ENCODE measurements at places on chromosomes 16 and 17.

GRCh38 chr17:47257651-47258339 is 4.2 kb downstream of the ITGB3 start:
- no peak for DNase-seq

DNA sequence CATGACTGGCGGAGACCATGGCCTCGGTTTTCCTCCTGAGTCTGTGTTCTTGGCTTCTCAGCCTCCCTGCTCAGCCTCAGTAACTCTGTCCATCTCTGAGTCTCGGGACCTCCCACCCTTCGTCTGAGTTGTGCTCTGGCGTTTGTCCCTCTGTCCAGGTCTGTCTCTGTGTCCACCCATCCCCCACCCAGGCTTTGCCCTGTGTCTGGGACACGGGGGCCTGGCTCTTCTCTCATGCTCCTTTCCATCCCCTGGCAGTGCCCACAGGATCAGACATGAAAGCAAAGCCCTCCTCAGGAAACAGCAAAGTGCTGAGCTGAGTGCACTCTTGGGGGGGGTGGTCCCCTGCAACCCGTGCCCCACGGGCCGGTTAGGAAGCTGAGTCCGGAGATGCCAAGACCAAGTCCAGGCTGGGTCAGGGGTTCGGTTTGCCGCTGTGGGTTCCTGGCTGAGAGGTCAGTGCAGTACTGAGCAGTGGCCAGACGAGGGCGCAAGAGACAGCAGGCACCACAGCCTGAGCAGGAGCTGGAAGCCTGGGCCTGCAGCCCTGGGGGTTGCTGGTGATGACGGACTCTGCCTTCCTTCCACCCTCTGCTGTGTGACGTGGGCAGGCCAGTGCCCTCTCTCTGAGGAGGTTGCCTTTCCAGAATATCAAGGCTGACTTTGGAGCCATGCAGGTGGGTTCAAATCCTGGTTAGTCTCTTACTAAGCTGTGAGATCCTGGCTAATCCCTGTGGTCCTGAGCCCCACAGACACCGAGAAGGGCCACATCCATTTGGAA is 2.5 kb downstream of the P2RX1 start:
- peak; percentile 88 for DNase-seq

GRCh38 chr16:22977294-22977697 is 163.3 kb downstream of the HS3ST2 start:
- no peak for DNase-seq

GRCh38 chr17:1301546-1301945 is 22.1 kb downstream of the TRARG1 start:
- DNase-seq: no peak

- DNase-seq: no peak
Observed at GRCh38 chr16:12358898-12359297, 382.4 kb downstream of the SNX29 start.

GRCh38 chr17:57234739-57235092 is 21.6 kb upstream of the MSI2 start:
- no peak for DNase-seq

GRCh38 chr17:45646288-45646988 is 137.7 kb upstream of the CRHR1 start:
- DNase-seq: no peak

GRCh38 chr17:55812323-55812722 is 61.5 kb downstream of the PCTP start:
- no peak for DNase-seq

DNA sequence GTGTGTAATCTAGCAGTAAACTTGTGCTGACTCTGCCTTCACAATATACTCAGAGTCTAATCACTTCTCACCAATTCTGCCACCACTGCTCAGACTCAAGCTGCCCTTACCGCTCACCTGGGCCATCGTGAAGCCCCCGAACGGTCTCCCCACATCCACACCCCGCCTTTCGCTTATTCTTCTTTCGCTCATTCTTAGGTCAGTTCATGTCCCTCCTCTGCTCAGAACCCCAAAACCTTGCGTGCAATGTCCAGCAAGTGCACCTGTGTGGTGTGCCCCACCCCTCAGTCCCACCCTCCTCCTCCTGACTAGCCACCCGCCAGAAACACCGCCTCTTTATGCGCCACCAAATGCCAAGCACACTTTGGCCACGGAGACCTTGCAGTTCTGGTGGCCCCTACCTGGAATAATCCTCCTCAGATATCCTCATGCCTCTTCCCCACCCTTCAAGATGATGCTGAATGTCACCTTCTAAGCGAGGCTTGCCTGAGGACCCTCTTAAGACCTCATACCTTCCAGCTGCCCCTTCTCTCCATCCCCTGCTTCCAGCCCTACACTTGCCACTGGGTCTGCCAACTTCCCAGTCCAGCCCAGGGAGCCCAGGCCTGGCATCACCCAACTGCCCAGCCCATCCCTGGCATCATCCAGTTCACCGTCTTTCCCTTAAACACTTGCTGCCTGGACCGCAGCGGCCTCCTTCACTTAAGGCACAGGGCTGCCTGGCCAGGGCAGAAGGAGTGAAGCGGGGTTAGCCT is 34.3 kb upstream of the RBFOX3 start:
- no peak for DNase-seq

Measured in stimulated activated naive CD8-positive, alpha-beta T cell treated with anti-CD3 and anti-CD28 coated beads, Interleukin-15, Interleukin-2, amounts not matched to agents 100 U/mL and 50 U/mL, for 24 hours (primary cell).